ENCODE measurements at places on chromosomes 6 and 20.
A peak's percentile ranks its signal among the peaks of the same experiment; 100 is the strongest.

DNA sequence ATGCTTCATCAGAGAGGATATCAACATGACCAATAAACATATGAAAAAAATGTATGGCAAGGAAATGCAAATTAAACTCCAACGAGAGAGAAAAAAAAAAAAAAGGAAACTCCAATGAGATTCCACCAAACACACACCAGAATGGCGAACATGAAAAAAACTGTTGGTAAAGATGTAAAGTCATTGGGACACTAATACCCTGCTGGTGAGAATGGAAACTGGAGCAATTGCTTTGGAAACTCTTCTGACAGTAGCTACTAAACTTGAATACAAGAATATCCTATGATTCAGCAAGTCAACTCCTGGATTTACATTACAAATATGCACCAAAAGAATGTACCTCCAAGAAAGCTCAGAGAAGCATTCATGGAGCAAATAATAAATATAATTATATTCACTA lies 260.7 kb upstream of the ECI2 start:
- DNase-seq: no peak

GRCh38 chr20:38073307-38074071 lies 39.9 kb downstream of the RPRD1B start:
- DNase-seq: peak; percentile 70

DNA sequence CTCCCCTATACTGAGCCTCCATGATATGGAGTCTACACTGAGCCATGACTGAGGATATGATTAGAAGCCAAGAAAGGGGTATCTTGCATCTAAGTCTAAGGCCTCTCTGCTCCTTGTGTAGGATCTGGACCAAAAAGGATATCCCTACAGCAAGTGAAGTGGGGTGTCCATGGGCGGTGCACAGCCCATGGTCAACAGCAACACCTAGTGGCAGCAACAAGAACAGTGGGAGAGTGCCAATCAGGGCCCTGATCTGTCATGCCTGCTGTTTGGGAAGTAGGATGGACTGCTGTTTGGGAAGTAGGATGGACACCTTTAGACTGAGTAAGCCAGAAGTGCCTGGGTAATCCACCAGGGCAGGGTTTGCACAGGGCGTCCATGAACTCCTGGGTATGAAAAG lies 22.4 kb downstream of the PTGIS start:
- peak; percentile 47 for DNase-seq

GRCh38 chr6:83511901-83512681 lies at the start of gene PRSS35:
PRSS35 (plus strand) TSS chr6:83512534; CDS start chr6:83523442, 10,908 bp downstream.
- DNase-seq: peak; percentile 73

GRCh38 chr6:137820952-137821351 lies 46.1 kb upstream of the TNFAIP3 start:
- no peak for DNase-seq

DNA sequence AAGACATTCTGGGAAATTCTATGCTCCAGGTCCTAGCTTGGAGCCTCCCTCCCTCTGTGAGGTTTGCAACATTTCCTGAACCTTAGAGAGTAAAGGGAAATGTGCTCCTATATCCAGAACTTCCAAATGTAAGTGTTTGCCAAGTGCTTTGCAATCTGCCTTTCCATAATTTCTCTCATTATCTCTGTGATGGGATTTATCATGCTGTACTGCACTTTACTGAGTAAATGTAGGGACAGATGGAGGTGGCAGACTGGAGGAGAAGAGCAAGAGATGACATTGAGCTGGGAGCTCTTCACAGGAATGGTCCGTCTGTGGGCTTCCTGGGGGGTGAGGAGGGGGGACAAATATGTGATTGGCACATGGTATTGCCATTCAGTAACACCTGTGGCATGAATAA lies 184.3 kb downstream of the SOX4 start:
- DNase-seq: no peak

DNA sequence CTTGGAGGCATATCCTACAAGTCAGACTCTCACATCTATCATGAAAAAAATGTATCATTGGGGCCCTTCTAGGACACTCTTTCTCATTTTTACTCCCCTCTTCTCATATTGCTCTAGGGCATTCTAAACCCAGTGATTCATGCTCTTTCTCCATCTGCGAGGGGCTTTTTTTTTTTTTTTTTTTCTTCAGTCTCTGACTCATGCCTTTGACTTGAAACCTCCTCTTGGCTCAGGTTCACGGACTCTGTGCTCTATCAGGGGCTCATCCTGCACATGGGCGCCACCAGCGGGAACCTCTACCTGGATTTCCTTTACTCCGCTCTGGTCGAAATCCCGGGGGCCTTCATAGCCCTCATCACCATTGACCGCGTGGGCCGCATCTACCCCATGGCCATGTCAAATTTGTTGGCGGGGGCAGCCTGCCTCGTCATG lies 17.8 kb downstream of the SLC22A1 start:
- no peak for DNase-seq

- DNase-seq: no peak
These were observed 92.0 kb downstream of the TTLL2 start for GRCh38 chr6:167416676-167417430.

GRCh38 chr6:53664623-53665022 lies 933 bp downstream of the KLHL31 start:
- DNase-seq: no peak

DNA sequence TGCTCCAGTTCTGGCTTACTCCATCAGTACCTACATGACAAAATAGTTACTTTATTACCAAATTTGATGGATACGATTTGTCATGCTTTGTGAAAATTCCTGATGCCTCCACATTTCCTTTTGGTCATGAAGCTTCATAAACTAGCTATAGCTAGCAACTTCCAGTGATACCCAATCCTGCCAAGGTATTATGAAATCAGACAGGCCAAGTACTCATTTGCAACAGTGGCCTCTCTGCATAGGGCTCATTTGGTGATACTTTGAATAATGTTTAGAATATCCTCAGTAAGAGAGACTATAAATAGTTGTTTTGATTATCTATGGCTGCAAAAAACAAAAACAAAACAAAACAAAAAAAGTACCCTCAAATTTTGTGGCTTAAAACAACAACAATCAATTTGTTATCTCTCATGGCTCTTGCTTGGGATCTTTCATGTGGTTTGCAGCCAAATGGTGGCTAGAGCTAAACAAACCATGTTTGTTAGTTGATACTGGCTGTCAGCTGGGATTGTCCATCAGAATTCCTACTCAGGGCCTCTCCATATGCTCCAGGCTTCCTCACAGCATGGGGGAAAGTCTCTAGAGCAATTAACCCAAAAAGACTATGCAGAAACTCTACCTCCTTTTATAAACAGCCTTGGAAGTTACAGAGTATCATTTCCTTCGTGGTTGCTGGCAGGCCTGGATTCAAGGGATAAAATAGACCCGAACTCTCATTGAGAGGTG lies 10.1 kb upstream of the PRL start:
- DNase-seq: no peak

DNA sequence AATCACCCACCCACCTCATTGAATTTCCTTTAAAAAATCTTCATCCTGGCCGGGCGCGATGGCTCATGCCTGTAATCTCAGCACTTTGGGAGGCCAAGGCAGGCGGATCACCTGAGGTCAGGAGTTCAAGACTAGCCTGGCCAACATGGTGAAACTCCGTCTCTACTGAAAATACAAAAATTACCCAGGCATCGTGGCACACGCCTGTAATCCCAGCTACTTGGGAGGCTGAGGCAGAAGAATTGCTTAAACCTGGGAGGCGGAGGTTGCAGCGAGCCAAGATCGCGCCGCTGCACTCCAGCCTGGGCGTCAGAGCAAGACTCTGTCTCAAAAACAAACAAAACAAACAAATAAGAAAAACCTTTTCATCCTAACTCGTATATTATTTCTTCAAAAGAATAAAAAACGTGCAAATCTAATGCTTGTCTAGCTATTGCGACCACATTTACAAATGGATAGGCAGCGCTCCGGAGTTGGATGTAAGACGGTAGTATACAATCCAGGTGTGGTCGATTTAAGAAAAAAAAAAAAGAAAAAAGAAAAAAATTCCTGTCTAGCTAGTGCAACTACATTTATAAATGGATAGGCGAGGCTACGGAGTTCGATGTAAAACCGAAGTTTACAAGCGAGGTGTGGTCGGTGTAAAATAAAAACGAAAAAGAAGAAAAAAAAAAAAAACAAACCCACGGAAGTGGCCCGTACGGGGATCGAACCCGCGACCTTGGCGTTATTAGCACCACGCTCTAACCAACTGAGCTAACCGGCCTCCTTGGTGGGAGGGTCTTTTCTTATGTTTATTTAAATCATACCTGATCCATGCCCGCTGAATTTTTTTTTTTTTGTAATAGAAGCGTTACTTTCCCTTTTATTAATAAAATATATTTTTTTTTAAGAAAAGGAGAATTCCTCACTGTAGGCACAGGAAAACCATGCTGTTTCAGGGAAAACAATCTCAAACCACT lies 70.7 kb upstream of the PRSS16 start:
- peak; percentile 77 for DNase-seq

DNA sequence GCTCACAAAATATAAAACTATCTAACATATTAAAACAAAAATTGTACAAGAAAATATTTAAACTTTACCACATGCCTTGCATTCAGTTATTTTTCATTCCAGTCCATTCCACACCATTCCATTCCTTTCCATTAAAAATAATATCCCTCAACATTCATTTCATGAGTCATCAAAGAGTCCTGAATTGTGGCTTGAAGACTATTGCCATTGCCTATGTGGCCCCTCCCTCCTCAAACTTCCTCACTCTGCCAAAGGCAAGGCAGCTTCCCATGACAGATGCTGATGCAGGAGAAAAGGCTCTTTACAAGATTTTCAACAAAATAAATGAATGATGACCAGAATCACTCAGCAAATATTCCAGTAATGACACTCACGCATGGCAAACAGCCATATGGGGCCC lies 31.7 kb downstream of the IL20RA start:
- DNase-seq: peak; percentile 18

DNA sequence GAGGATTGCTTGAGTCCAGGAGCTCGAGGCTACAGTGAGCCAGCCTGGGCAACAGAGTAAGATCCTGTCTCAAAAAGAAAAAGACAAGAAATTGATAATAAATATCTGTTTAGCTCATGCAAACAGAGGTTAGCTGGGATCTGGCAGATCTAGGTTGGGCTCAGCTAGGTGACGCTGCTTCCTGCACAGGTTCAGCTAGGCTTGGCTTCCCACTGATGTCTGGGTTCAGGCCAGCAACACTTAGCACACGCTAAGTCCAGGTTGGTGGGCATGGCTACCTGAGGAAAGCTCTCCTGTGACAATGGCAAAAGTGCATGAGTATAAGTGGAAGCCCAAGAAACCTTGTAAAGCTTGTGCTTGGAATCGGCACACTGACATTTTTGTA lies 48.7 kb downstream of the RIN2 start:
- no peak for DNase-seq

- no peak for DNase-seq
These were observed 1.4 kb downstream of the TOP1 start for GRCh38 chr20:41030061-41030460.

- no peak for DNase-seq
These were observed 38.8 kb downstream of the CITED2 start for GRCh38 chr6:139335447-139336210.

DNA sequence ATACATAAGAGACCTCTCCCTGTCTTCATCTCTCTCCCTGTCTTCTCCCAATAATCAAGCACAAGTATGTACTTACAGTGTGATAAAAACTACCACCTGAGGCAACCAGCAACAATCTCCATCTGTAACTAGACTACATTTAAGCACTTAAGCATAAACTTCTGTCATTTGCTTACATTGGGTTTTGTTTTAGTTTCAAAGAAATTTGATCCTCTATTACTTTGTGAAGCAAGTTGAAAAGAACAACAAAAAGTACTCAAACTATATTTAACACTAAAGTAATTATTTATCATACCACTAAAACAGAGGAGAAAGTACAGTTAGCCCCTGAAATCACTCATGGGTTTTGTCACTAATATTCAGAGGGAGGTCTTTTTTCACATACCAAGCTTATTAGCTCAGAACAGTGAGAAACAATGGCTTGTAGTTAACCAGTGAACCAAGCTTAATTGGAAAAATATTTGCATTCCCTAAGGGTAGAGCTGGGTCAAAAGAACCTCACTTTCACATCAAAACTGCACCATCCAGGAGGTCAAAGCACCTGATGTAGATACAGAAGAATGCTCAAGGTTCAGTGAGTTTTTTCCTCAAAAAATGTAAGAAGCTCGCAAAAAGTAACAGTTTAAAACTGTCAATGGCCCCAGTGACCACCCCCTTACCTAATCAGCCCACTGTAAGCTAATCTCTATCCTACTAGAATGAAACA lies 34.1 kb downstream of the DCDC2 start:
- no peak for DNase-seq

DNA sequence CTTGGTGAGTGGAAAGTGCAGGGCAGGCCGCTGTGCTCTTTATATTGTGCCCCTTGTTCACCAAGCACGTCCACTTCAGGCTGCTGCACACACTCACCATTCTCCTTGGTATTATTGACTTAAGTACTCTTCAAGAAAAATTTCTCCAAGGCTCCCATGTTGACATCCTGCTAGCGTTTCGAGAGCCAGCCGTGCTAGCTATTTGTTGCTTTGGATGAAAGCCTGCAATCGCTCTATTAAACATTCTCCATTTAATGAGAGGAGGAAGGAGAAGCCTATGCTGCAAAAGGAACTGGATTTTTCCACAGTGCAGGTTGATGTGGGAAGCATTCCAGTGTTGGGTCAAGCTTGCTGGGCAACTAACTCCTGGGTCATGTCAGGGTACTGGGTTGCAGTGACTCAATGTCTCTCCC lies 113.5 kb downstream of the CD83 start:
- no peak for DNase-seq

DNA sequence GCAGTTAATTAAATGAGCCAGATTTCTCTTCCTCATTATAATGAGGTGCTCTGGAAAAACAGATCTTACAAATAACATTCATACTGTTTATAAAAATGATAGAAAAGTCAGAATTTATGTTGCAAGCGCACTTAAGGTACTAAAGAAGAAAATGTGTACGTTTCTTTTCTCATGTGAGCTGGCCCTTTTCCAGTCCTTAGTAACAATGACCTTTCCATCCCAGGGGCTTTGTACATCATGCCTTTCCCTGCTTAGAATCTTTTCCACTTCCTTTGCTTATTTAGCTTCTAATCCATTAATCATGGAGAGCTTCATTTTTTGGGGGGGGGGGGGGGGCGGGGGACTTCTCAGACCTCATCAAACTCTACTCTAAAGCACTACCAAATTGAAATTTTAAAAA lies 4.8 kb downstream of the FBXO5 start:
- no peak for DNase-seq

GRCh38 chr6:133856911-133857310 lies 32.0 kb upstream of the TCF21 start:
- DNase-seq: no peak

DNA sequence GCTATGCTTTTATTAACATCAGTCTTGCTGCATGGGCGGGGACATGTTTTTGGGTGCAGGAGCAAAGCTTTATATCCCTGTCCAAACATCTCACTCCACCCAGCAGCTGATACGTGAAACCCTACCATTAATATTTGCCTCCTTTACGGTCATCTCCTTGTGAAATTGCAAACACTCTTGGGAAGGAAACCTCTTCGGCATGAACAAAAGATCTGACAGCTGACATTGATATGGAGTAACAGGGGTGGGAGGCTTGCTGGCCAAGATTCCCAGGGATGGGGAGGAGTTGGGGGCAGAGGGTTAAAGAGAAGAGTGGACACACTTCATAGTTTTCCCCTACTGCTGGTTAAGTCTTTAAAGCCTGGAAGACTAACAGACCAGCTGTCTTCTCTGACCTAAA lies 22.2 kb upstream of the VEGFA start:
- no peak for DNase-seq
